GM12892 (cell line): ENCODE measurements at places on chromosomes 7 and 10.

- no peak for DNase-seq
Observed at GRCh38 chr10:32393911-32394310, 47.0 kb upstream of the EPC1 start.

DNA sequence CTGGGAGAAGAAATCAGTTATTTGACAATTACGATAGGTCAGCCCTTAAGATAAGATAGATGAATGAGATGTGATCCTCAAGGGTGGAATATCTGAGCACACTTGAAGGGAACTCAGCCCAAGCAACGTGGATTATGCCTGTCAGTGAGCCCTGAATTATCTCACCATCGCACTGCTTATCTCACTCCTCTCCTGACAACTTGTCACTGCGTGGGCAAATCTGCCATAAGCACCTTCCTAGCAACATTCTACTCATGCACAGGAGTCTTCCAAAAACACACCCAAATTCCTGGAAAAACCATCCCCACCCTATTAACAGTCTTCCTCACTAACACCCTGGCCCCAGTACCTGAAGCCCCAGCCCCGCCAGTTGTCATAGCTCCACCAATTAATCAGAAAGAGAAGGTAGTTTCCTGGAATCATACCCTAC is 46.5 kb upstream of the IL6 start:
- DNase-seq: no peak

DNA sequence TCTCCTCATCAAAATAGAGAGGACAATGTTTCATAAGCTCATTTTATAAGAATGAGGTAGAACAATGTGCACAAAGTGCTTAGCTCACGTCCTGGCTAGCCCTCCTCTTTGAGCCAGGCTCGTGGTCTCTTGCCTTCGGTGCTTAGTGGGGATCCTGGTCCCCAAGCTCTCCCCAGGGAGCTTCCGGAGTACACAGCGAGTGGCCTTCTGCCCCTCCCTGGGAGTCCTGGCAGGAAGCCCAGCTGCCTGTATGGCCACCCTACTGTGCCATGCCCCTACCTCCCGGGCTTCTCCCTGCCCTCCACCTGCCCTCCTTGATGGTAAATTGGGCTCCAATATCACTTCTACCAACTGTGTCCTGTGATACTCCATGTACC is 868 bp downstream of the MYO1G start:
- no peak for DNase-seq

GRCh38 chr10:70319183-70319582 is 35.4 kb upstream of the NPFFR1 start:
- DNase-seq: no peak

DNA sequence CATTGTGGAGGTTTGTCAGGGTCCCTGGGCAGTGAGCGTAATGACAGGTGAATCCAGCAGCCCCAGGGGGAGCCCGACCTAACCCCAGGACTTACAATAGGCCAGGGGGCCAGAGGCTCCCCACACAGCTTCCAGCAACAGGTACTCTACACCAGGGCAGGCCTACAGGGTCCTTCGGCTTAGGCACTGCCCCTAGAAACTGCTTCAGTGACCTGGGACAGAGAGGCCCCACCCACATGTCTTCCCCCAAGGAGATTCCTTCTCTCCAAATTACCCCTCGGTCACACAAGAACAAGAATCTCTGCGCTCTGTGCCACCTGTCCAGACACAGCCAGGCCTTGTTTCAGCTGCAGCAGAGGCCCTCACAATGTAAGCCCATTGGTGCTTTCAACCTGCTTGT is 24.4 kb downstream of the SKIDA1 start:
- DNase-seq: no peak

DNA sequence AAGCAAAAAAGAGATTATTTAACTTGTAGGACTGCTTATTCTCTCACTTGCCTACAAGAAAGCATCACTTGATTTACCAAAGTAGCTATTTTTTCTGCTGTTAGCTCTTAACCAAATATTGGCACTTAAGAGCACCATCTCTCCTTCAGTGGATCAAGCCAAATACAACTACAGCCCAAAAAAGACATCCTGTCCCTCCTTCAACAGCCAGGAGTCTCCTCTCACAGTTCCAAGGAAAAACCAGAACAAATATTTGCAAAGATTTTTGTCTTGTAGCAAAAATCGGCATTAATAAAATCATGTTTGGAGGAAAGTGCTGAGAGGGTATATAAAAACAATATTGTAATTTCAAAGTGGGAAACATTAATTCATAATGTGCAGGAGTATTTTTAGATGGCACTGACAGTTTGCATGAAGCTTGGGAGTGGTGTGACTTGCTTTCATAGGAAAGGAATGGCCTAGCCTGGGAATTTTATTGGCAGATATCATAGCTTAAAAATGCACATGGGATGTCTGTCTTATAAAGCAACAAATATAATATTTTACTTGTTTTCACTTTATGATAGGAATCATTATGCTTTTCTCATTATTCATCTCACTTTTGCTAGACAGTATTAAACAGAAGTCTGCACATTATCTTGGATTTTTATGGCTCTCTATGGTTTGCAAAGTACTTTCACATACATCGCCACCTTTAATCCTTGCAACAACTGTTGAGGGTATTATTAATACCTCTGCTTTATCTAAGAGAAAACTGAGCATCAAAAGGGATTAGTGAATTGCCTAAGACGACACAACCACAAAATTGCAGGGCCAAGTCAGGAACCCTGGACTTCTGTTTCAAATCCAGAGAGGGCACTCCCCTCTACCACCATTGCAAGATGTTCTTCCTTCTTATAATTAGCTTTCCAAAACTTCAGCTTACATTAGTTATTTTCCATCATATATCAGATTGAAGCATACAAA is 103.5 kb downstream of the AGMO start:
- DNase-seq: no peak

DNA sequence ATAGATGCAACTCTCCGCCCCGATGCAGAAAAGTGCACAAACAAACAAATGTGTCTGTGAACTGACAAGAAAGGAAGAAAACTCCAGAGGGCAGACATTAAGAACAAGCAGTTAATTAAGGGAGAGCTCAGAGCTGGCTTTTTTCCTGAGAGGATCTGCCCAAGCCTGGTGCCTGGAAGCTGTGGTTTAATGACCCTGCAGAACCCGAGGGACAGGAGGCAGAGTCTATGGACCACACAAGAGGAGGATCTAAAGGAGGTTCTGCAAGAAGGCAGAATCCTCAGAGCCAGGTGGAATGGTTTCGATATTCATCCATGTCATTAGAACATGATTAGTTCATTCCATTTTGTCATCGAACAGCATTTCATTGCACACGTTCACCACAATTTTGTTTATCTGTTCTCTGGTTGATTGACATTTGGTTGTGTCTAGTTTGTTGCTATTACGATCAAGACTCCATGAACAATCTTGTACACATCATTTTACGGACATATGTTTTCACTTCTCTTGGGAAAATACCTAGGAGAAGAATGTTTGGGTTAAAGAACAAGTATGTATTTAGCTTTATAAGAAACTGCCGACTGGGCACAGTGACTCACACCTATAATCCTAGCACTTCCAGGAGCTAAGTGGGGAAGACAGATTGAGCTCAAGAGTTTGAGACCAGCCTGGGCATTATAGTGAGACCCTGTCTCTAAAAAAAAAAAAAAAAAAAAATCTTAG is 560.2 kb downstream of the CALN1 start:
- no peak for DNase-seq

DNA sequence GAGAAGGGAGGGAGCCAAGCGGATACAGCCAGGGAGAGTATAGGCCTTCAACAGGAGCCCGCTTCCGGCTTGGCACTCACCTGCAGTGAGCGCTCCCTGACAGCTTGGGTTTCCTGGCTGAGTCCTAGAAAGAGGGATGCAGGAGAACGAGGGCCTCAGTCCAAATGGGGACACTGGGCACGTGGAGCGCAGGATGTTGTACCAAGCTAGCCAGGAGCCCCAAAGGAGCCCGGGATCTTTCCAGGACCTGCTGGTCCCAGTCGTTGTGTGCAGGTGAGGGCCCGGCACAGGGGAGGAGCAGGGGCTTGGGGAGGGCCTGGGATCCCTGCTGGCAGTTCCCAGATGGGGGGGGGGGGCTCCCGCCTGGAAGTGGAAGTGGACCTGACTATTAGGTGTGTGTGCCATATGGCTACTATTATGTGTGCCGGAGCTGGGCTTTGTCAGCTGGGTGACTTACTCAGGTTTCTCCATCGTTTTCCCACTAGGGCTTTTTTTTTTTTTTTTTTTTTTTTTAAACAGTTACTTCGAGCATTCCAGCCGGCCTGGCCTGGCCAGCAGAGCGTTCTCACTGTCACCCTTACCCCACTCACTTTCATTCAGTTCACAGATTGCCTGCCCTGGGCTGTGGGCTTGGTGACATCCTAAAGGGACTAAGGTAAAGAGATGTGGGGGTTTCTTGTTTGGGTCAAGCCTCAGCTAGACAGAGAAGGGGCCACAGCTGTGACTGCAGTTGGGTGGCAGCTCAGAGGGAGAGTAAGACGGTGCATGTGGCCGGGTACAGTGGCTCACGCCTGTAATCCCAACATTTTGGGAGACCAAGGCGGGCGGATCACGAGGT is 3.8 kb downstream of the AGAP3 start:
- DNase-seq: no peak

DNA sequence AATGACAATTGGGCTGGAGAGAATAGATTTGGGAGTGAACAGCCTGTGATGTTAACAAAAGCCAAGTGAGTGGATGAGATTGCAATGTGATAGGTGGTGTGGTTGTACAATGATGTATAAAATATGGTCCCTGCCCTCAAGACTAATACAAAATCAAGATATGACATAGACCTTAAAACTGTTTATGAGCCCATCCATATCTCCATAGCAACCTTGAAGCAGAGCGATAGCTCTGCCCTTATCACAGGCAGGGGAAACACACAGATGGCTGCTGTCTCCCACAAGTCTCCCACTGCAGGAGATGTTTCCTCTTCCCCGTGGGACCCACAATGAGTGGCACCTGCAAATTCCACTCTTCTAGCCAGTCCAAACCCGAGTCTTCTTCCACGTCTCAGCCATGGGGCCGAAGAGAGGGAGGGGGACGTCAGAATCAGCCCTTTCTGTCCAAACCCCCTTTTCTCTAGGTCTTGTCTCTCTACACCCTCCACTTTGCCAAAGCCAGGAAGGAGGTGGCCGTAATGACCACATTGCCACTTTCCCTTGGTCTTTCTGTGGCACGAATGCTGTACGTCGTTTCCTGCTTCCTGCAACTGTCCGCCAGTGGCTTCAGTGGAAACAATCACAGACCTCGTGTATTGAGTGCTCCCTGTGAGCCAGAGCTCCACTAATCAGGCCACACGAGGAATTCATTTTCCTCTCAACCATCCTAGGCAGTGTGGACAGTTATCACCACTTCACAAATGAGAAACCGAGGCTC is 7.5 kb upstream of the TBXAS1 start:
- no peak for DNase-seq

DNA sequence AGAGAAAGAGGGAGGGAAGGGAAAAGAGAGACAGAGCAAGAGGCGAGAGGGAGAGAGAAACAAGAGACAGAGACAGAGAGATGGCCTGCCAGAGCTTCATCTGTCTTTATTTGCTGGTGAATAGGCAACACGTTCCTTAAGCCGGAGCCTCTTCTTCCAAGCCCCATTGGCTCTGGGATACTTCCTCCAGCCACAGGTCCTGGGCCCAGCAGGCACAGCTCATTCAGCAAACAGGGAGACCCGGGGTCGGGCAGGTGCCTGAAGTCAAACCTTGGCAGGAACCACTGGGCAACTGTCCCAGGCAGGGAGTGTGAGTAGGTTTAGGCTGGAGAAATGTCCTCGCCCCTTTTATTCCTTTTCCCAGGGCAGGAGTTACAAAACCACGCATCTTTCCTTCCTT is 68.2 kb downstream of the MYL10 start:
- no peak for DNase-seq

DNA sequence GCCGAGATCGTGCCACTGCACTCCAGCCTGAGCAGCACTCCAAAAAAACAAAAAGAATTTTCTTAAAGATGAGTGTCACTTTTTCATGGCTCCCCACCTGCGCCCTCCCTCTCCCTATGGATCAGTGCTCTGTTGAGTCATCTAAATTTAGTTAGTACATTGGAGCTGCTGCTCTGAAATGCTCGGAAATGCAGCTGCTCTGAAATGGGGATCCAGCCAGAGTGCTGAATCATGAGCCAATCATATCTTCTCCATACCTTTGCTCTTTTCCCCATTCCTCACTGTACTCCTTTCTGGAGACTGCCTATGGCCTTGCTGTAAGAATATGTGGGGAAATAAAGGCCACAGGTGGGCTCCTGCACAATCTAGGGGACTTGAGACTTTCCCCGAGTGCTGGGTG is 188.8 kb downstream of the ZNF438 start:
- no peak for DNase-seq

DNA sequence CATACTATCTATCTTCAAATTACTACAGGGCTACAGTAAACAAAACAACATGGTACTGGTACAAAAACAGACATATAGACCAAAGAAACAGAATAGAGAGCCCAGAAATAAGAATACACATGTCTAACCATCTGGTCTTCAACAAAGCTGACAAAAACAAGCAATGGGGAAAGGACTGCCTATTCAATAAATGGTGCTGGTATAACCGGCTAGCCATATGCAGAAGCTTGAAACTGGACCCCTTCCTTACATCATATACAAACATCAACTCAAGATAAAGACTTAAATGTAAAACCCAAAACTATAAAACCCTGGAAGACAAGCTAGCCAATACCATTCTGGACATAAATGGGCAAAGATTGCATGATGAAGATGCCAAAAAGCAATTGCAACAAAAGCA is 1143.7 kb downstream of the DNAJB9 start:
- no peak for DNase-seq

GRCh38 chr10:44959247-44960087 is at the start of gene RASSF4:
Gene RASSF4 (plus strand): TSS chr10:44959802. CDS start chr10:44970203, 10,401 bp downstream.
- DNase-seq: peak; percentile 98

GRCh38 chr10:131167036-131167860 is 144.3 kb downstream of the TCERG1L start:
- DNase-seq: no peak

DNA sequence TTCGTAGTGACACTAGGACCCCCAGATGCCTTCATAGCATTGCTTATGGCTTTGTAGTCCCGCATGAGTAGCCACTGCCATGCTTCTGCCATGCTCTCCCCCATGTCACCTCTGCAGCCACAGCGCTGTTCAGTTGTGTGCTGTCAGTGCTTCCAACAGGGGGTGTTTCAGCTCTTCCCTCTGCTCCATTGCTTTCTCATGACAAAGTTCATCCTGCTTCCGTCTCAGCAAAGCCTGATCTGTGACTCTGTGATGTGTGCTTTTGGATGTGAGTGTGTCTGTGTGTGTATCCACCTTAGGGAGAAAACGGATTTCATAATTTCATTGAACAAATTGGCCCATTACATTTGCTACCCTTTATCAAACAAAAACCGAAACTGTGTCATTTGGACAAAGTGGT is 134.9 kb upstream of the SAMD8 start:
- DNase-seq: no peak

DNA sequence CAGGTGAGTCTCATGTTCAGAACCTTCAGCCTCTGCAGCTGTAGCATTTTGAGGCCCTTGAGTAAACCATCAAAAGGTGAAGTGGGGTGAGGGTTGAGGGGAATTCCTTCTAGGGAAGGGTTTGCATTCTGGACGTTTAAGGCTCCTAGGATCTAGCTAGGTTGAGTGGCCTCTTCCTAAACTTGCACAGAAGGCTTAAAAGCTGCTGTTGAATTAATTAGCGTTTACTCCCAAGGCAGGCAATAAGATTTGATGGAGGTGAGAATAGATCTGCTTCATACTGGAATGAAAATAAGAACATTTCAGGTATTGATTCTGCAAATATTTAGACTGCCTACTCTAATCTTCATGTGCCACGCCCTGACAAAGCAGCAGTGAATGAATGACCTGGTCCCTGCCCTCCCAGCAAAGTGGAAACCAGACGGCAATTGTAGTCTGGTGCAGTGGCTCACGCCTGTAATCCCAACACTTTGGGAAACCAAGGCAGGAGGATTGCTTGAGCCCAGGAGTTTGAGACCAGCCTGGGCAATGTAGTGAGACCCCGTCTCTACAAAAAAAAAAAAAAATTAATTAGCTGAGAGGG is 11.4 kb upstream of the KPNA7 start:
- DNase-seq: no peak
